ENCODE measurements at places on chromosomes 16 and 17.

GRCh38 chr16:77336637-77337036, 98.2 kb downstream of the ADAMTS18 start:
- no peak for DNase-seq

GRCh38 chr17:31385428-31386285, 5.8 kb upstream of the RAB11FIP4 start:
- no peak for DNase-seq

DNA sequence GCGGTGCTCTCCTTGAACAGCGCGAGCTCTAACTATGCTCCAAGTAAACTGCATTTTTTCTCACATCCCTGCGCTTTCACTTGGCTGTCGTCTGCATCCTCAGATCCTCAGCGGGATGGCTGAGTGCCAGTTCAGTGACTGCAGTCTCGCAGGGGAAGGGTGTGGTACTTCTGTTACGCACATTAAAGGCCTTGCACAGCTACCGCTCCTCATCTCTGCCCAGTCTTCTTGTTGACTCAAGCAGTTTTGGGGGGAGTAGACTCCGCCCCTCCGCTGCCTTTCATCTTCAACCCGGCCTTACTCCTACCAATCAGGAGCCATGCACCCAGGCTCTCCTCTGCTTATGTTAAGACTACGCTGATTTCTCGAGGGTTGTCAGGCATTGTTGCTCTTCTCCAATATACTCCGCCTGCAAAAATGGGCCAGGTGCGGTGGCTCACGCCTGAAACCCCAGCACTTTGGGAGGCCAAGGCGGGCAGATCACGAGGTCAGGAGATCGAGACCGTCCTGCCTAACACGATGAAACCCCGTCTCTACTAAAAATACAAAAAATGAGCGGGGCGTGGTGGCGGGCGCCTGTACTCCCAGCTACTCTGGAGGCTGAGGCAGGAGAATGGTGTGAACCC, 10.0 kb downstream of the ATP5PD start:
- peak; percentile 98 for DNase-seq

DNA sequence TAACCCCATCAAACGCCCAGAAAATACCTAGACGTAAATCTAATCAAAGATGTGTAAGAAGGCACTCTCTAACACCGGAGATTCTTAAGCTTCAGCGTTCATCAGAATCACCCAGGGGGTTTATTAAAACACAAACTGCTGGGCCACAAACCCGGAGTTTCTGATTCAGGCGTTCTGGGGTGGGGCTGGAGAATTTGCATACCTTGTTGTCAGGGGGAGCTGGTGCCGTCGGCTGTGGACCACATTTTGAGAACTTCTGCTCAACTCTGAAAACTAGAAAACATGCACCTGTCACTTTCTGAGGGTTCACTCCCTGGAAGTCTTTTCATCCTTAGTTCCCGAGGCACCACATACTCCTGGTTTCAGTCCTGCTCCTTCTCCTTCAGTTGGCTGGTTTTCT, 48.6 kb upstream of the WSCD1 start:
- DNase-seq, result no peak

- no peak for DNase-seq
Observed at GRCh38 chr17:80585890-80586845, 41.5 kb downstream of the RPTOR start.

GRCh38 chr17:66952031-66952524, 12.4 kb upstream of the CACNG4 start:
- DNase-seq, result no peak

- DNase-seq, result no peak
Observed at GRCh38 chr16:84517366-84517765, 12.9 kb upstream of the MEAK7 start.

DNA sequence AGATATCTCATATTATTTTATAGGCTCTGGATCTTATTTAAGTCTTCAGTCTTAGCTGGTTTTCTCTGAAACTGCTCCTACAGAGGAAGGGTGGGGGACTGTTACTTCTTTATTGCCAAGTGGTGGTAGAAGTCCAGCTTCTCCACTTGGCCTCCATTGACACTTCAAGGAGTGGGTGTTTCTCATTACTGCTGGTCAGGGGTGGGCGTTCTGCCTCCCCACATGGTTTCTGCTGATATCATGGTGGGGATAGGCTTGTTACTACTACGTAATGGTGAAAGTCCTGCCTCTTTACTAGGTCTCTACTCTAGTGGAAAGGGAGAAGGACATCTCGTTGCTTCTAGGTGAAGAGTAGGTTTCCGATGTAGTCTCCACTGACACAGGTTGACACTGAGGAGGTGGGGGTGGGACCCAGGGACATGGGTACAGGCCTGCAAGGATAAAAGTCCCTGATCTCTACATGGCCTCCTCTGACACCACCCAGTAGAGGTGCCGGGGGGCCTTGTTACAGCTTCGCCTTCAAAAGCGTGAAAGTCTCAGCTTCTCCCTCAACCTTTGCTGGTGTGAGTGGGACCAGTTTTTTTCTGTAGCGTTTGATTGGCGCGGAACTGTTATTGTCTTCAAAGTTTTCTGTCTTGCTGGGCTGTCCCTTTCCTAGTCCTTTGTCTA, 20.3 kb downstream of the PRAC1 start:
- no peak for DNase-seq

GRCh38 chr17:64296246-64296645, 33.2 kb upstream of the TEX2 start:
- DNase-seq, result no peak

GRCh38 chr16:85718682-85719081, 29.9 kb upstream of the GINS2 start:
- DNase-seq, result no peak

DNA sequence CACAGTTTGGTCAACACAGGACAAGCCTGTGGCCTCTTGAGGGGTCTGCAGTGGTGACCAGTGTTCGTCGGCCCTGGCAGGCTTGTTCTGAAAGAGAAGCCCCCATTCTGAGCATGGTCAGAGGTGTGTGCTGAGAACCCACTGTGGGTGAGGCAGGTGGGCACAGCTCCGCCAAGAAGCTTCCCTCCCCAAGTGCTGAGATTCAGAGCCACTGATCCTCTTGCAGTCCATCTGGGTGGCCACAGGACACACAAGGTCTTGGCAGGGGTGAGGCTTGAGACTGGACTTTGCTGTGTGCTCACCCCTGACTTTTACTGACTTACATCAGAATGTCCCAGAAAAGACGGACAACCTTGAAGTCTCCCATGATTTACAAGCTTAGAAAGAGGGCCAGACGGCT, 18.7 kb downstream of the MPRIP start:
- DNase-seq, result no peak

DNA sequence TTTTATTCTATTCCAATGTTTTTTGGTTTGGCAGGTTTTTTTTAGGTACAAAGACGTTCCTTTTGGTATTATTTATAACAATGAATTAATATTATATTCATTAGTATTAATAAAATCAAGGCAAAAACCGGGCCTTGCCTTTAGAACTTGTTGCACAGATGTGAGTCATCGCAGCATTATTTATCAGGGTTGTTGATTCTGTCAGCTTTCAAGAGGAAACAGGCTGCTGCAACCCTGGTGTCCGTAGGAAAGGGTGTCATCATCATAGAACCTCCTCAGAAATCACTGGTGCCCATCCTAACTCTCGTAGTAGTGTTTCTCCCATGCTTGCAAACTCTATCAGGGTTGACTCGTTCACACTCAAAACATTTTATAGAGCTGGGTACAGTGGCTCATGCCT, 10.2 kb upstream of the LRRC37B start:
- no peak for DNase-seq

DNA sequence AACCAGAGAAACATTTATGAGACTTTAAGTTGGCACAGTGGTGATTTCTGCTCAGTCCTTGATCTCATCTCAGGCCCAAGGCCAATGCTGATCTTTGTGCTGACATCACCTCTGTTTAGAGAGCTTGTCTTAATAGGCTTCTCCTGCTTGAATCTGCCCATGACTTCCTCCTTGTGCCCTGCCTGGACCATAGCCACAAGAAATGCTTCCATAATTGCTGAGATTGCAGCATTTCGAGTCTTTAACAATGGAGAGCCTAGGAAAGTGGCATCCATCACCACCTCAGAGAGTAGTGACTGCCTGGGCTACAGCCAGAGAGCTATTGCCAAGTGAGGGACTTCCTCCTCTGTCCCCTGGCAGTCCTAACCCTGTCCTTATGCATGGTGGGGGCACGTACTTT, 25.1 kb upstream of the MMP2 start:
- DNase-seq, result no peak

- DNase-seq, result no peak
Observed at GRCh38 chr16:2194166-2194834, 2.1 kb downstream of the CASKIN1 start.

DNA sequence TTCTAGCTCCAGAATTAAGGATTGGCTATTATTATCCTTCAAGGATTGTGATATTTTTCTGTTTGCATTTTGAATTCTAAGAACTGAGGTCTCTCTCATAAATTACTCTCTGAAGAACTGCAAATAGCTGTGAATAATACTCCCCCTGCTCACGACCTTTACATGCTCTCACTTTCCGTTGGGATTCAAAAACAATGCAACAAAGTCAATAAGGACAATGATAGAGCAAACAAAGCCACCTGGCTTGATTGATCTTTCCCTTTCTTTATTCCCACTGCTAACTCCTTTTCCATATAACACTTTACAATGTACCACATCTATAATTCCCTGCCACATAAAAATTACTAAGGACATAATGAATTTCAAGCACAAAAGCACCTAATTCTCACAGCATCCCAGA, 523.0 kb upstream of the CA10 start:
- DNase-seq, result no peak
